ENCODE measurements at places on chromosomes 5 and 9.

DNA sequence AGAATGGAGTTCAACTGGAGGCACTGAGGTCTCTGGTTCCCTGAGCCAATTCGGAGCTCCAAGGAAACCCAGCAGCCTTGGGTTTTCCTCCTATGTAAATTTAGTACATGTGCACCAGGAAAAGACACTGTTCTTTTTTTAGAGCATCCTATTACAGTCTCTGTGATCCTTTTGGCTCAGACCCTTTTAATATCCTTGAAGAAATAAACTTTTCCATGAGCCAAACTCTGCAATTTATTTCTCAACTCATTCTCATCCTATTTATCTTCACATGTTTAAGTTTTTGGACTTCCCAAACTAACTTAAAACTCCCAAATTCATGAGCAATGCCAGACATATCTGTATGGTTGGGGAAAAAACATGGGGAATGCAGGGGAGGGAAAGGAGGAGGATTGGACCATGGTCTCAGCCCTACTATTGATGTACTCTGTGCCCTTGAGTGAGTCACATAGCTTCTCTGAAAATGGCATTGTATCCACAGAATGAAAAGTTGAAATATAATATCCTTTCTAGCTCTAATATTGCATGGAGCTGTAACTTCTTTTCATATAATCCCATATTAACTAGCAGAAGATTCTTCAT, 76.6 kb downstream of the PAPPA start:
- no peak for DNase-seq

DNA sequence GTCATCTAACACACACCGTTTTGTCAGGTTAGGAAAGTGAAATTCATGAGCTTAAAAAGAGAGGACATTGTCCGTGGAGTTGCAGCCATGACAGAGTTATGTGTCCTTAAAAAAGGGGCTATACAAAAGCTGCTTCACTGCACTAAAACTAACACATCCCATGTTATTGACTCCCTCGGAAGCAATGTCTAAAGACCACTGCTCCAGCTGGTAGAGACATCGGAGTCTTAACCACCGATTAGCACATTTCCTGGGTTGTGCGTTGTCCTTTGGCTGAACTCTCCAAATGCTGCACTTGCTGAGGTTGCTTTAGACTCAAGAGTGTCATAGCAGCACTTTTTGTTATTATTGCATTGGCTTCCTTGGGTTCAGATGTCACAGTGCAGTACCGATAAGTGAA, 128.3 kb upstream of the C9orf72 start:
- DNase-seq = no peak

- no peak for DNase-seq
These were observed 48.9 kb downstream of the DYNC2I2 start for GRCh38 chr9:128607642-128608350.

GRCh38 chr5:58615972-58616371, 33.1 kb downstream of the RAB3C start:
- DNase-seq = no peak

DNA sequence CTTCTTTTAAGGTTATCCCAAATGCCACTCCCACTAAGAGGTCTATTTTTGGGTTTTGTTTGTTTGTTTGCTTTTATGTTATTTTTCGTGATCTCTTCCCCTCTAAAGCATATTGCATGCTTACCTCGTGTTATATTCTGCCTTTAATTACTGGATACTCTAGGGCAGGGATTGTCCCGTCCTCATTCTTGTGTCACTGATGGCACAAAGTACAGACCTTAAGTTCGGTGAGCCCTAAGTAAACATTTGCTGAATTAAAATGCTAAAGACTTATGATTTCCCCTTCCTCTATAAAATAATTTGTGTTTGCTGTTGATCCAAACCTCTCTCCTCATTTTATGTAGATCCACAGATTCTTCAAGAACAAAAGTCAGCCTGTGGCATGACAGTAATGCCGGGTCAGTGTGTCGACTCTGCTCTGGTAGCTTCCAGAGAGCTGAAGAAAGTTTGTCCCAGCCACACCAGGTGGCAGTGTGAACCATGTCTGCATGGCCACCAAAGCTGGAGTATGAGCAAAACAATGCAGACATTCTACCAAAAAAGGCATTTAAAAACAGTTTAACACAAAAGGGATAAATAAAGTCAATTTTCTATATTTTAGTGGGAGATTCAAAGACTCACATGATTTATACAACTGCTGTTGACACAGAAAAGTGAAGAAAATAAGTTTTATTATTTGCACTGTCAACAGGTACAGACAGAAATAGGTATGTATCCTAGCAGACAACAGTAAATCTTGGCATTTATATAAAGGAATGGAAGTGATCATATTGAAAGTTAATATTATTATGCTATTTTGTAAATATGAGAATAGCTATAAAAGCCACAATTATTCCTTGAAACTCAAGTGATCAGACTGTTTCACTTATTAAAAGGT, 17.9 kb upstream of the POC5 start:
- peak; percentile 14 for DNase-seq

- no peak for DNase-seq
These were observed 3.9 kb upstream of the FBXO4 start for GRCh38 chr5:41921166-41921565.

DNA sequence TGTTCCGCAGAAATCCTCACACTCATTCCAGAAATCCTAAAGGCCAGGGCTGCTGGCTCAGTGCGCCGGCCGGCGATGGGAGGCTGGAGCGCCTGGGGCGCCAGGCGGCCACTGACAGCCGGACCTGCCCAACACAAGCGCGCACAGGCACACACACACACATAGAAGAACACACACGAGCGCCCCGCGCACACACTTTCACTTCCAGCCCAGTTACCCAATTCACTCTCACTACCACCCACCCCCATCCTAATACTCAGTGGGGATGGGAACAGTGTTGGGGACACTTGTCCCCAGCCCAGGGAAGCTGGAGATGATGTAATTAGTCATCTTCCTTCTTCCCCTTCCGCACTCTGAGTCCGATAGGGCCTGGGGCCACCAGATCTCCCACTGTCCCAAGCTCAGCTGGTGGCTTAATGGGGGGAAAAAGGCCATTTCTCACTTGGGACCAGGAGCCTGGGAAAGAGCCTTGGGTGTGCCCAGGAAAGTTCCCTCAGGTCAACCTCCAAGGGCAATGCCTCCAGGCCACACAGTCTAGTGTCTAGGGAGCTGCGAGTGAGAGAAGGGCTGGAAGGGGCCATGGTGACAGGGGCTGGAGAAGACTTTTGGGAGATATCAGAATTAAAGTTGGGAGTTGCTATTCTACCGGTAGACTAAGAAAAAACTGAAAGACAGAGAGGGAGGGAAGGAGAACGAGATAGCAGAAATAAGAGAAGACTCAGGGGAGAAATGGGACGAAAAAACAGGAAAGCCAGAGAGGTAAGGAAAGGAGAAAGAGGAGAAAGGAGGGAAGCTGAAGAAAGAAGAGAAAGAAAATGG, 1.7 kb downstream of the EBF1 start:
- DNase-seq = no peak

DNA sequence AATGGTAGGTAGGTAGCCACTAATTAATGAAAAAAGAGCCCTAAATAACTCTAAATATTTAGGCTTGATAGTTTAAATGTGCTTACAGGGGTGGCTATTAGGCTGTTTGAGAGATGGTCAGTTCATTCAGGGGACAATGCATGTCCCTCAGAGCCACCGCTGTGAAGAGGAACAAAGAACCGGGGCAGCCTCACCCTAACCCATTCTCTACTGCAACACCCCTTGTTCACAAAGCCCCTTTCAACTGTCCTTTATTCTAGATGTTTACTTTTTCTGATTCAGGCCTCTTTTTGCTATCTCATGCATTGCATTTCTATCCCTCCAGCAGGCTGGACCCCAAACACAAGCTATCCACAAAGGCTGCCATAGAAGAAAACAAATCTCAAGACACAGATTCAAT, 906.7 kb downstream of the NR2F1-AS1 start:
- no peak for DNase-seq

DNA sequence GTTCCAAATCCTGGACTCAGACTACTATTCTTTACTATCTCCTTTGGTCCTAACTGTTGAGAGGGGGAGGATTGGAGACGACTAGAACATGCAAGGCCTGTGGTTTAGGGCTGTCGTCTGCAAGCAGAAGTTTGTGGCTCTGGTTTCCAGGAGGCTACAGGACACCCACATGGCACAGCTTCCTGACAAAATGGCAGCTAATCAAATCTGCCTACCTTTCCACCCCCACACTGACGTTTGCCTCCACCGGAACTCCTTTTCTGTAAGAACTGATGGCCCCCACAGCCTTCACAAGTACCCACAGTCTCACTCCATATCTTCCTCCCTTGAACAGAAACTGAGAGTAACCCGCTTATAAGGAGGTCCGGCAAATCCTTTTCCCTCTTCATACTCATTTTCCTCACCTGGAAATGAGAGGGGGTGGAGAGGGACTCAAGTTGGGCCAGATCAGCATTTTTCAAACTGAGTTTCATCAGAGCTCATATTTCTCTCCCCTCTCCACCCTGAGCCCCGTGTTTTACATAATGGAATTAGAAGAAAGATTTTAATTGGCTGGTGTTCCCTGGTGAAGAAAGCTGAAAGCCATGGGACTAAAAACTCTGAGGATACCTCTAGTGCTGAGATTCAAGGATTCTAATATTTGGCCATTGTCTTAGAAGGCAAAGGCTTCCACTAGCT, 5.2 kb downstream of the SLC31A2 start:
- DNase-seq = peak; percentile 28
